ENCODE measurements at places on chromosomes 5 and 9.

DNA sequence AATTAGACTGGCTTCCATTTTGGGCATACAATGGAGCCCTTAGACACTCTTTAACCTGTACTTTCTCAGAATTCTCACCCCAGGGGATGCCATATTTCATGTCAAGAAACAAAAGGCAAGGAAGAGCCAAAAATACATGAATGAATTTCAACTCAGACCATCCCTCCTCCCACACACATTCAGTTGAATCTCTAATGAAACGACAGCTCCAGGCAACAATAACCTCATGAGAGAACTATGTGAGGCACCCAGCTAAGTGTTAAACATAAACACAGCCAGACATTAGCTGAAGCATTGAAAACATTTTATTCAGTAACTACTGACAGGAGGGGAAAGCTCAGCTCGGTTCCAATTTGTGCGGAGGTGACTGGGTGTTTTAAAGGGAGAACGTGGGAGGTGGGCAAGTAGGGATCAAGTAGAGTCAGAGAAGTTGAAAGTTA is 1359.1 kb upstream of the CDH9 start:
- DNase-seq = peak; percentile 18

GRCh38 chr5:40405230-40405629 is 274.5 kb upstream of the PTGER4 start:
- DNase-seq = no peak

GRCh38 chr5:149235841-149236240 is 35.8 kb upstream of the AFAP1L1 start:
- no peak for DNase-seq

- DNase-seq = no peak
Observed at GRCh38 chr5:54577937-54578653, 60.5 kb downstream of the SNX18 start.

GRCh38 chr9:131867611-131868192 is 127.8 kb upstream of the RAPGEF1 start:
- DNase-seq = no peak

DNA sequence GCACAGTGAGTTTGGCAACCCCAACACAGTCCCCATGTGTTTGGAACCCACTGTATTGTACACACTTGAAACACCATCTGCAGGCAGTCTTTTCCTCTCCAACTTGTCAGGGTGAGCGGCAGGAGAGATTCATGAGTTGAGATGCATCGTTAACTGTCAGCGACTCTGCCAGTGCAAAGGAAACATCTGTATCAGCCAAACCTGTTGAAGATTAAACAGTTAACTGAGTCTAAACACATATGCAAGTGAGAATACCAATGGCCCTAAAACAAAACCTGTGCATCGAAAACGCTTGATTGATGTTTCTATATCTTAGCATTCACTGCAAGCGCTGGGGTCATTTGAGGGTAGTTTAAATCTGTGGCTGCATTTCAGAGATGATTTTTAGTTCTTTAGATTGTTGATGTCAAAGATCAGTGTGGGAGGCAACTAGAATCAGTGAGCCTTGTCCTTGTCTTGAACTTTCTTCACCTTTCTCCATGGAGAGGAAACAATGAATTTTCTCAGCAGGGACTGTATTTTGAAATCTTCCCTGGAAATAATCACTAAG is 41.3 kb upstream of the PAM start:
- no peak for DNase-seq

DNA sequence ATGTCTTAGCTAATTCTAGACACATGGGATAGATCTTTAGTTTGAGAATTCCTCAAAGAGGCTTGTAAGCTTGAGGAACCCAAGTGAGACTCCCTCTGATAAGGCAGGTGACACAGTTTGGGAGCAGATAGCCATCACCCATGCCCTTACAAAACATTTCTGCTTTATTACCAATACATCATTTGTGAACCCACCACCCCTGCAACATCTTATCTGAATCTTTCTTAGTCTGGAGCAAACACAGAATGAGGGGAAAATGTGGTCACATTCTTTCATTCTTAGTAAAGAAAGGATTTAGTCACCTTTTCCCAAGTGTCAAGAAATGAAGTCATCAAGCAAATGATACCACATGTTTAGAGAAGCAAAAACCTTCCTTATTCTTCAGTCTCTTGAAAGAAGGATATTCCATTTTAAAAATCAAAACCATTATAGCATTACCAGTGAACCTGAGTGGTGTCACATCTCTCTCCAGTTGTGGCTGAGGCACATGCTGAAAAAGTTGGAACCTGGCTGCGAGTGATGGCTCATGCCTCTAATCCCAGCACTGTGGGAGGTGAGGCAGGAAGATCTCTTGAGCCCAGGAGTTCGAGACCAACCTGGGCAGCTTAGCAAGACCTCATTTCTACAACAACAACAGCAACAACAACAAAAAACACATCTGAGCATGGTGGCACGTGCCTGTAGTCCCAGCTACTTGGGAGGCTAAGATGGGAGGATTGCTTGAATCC is 65.9 kb downstream of the PRKACG start:
- no peak for DNase-seq

DNA sequence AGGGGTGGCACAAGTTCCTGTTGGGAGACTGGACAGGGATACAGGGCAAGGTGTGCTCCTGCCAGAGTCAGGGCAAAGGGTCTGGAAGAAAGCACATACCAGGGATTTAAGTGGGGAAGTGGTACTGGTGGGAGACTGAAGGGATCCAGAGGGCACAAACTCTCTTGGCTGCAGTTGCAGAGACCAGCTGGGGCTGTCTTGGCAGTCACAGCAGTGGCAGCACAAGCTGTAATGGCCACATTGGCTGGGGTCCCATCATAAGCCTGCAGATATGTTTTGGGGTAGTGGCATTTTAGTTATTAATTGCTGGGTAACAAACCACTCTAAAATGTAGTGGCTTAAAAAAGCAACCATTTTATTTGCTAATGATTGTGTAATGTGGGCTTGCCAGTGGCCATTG is 492.2 kb downstream of the ENC1 start:
- DNase-seq = no peak

DNA sequence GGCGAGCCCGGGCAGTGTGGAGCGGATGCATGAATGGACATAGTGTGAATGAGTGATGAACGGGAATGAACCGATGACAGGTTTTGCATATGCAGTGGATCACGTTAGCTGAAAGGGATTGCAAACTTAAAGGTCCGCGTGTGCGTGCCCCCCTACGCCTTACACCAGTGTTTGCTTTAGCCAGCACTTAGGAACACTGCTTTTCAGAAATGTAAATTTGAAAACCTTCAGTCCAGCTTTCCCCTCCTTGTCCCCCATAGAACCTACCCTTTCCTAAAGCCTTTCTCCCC is 692 bp downstream of the PSAT1 start:
- no peak for DNase-seq

- DNase-seq = no peak
Observed at GRCh38 chr9:20447291-20447690, 175.0 kb downstream of the MLLT3 start.

- DNase-seq = no peak
Observed at GRCh38 chr5:178788381-178789085, 58.1 kb upstream of the ZNF354A start.

GRCh38 chr5:157295247-157295646 is 29.3 kb downstream of the CYFIP2 start:
- DNase-seq = no peak

DNA sequence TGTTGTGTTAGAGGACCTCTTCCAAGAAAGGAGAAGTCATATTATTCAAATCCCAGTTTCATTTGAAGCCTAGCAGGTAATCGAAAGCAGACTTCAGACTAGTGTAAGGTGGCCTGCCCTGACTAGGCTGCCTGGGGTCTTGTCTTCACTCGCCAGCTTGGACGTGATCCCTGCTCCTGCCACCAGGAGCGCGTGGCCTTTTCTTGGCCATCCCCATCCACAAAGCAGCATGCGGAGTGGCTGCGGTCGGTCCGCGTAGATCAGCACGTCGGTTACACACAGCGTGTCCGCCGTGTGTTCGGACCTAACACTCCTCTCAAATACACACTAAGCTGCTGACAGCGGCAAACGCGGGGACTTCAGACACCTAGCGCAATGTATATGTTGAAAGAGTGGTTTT is 37.3 kb downstream of the CFAP77 start:
- no peak for DNase-seq
